ENCODE measurements at places on chromosomes 16 and 17.

GRCh38 chr17:50533720-50534148 lies 1.2 kb downstream of the EPN3 start:
- no peak for DNase-seq

DNA sequence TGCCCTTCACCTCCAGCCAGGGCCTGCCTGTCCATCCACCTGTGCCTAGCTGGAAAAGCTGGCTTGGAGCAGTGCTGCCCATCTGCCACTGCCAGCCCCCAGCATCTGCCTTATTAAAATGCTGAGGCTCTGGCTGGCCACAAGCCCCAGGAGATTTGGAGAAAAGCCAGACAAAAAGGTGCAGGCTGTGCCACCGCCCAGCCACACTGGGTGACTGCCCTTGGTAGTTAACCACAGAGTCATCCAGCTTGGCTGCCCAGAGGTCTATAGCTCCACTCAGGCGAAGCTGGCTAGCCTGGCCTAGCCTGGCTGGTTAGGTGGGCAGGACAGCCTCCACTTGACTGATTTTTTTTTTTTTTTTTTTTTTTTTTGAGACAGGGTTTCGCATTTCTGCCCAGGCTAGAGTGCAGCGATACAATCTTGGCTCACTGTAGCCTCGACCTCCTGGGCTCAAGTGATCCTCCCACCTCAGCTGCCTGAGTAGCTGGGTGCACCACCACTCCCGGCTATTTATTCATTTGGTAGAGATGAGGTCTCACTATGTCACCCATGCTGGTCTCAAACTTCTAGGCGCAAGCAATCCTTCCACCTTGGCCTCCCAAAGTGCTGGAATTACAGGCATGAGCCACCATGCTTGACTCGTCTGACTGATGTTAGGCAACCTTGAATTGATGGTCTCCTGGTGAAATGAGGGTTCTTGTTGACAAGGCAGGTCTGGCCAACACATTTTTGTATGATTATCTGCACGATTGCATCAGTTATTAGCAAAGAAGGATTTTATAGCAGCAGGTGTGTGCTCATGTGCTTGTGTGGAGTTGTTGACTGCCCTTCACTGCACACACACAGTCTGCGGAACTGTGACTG lies 103.8 kb downstream of the RAB11FIP4 start:
- no peak for DNase-seq

DNA sequence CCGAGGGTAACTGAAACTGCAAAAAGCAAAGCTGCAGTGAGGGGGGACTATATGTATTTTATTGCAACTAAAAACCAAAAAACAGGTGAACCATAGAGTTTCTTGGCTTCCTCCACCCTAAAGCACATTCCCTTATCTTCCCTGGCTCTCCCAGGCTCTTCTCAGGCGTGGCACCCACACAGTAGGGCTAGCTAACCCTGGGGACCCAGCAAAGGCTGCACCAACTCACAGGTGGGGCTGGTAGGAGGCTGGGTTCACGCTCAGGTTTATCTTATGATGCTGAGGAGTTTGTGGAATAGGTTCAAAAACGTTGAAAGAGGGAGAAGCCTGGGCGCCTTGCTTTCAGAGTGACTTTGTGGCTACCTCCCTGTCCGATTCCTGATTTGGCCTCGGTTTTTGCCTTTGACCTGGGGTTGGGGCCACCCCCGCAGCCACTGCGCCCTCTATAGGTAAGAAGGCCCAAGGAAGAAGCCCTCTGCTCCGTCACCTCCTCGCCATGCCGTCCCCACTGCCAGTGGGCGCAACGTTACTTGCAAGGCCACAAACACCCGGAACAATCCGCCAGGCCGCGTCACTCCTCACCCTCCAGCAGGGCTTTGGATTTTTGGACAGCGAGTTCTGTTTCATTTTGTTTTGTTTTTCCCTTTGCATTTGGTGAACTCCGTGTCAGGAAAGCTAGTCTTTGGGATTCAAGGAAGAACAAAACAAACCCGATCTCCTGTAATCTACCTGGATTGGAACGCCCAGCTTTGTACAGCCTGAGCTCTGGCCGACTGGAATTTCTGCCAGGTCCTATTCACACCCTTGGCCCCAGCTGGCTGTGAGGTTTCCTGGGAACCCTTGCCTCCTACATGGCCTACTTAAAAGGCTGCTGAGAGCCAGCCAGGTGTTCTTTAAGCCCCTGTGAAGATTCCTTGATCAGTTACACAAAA lies 60.8 kb downstream of the TBC1D16 start:
- DNase-seq, result no peak

DNA sequence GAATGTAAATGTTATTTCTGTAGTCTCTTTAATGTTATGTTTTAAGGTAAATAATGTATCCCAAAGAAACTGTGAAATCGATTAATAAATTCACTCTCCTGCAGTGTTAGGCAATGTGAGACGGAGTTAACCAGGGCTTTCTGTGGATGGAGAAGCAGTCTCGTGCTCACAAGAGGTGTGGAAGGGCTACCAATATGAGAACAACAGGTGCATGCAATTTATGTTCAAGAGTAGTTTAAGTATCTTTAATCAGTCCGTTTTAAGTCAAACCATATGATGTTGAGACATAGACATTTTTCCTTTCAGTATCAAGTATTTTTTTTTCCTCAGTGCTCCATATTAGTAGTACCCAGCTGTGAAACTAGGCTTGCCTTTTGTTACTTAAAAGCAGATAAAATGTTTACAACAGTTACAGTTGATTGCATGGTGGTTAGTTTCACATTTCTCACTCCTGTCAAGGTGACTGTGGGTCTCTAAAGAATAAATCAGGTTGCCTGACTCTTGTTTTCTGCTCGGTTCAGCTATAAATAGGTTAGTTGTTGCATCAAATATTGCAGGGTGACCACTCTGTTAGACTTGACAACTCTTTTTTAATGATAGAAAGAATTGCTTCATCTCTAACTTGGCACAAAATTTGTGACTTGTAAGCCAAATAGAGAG lies 54.4 kb downstream of the COX10 start:
- DNase-seq, result no peak

DNA sequence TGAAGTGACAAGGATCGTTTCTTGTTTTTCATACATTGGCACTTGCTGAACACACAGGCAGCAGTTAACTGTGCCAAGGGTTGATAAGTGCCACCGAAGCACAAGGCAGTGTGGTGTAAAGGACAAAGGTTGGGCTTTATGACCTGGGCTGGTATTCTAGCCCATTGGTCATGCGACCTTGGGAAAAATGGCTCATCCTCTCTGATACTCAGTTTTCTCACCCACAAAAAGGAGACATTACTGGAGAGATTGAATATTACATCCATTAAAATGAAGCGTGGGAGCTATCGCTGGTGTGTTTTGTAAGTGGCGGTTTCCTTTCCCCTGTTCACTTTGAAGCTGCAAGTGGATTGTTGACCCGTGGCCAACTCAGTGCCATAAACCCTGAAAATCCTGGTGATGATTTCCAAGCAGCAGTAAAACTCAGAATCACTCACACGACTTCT lies 216.9 kb downstream of the HAPSTR1 start:
- no peak for DNase-seq

DNA sequence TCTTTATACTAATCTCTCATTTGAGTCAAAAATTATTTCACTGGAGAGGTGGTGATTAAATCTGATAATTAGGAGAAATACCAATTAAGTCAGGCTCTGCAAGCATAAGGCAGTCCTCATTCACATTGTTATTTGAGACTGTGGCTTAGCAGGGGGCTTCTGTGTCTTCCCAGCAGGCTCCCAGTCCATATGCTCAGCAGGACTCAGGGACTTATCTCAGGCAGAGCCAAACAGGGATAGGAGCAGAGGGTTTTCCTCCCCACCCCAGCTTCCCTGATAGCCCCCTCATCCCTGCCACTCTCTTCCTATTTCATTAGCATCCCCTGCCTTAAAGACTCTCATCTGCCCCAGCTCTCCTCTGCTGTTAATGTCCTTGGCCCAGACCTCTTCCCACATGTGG lies 104.3 kb upstream of the DNAH9 start:
- DNase-seq, result no peak

DNA sequence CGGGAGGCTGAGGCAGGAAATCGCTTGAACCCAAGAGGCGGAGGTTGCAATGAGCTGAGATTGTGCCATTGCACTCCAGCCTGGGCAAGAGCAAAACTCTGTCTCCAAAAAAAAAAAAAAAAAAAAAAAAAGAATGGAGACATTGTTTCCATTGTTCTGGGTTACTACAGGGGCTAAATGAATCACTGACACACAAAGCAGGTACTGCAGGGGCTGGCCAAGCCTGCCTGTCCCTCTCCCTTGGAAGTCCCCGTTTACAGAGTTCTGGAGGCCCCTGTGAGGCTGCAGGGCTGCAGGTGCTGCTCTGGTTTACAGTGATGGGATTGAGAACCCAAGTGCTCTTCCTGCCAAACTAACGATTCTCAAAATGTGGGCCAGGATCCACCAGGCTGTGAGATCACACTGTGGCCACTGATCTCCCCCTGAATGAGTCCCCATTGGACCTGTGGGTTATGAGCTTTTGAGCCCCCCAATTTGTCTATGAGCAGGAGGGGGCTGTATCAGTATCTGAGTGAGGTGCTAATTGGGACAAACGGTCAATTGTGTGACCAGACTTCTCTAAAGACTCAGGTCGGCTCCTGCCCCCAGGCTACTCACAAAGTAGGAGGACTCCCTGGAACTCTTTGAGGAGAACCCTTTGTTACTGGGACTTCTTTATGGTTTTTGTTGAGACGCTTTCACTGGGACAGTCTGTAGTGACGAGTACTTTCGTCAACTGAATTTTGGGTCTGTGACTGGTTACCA lies 39.0 kb downstream of the DNAH17 start:
- DNase-seq, result no peak

DNA sequence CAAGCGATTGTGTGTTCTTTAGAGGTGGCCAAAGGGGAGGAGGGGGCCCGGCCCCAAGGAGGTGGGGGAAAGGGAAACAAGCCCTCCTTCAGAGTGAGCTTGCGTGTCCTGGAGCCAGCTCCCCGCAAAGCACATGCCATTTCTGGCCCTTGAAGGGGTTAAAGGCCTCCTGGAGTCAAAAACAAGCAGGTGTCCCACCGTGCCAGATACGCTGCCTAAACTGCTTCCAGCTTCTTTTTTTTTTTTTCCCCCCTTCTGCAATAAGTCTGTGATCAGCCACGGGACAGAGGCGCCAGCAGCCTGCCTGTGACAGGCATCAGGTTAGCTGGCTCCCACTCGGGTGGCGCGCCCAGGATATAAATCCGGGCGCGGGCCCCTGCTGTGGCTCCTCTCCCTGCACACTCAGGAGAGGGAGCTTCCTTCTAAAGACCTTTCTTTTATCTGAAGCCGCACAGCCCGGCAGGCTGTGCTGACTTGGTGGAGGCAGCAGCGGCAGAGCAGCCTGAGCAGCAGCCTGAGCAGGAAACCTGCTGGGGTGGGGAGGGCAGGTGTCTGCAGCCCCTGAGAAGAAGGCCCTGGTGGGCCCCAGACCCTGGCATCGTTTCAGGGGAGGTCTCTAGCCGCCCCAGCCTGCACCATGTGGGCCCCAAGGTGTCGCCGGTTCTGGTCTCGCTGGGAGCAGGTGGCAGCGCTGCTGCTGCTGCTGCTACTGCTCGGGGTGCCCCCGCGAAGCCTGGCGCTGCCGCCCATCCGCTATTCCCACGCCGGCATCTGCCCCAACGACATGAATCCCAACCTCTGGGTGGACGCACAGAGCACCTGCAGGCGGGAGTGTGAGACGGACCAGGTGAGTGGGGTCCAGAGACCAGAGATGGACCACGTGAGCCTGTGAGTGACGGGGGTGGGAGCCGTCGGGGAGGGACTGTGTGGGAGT lies at the start of gene WFIKKN2:
TSS of gene WFIKKN2 (plus strand) at position 286 of the 934 bp plus-strand sequence. CDS start at position 638, 352 bp downstream.
- DNase-seq, result no peak

GRCh38 chr16:4316108-4316863 lies 419 bp downstream of the GLIS2 start:
- DNase-seq, result no peak

DNA sequence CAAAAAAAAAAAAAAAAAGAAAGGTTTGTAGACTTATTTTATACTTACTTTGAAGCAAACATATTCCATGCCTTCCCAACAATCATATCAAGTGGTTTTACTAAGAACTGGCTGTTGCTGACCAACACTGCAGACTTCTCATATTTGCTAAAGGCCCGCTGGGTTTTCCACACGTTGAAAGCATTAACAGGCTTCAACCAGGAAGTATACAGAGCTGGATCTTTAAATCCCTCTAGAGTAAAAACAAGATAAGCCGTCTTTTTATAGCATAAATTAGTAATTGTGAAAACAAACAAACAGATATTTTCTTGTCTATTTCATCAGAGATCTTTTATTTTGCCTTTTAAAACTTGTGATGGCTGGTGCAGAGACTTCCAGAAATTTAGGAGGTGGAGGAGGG lies 29.1 kb downstream of the TUBD1 start:
- no peak for DNase-seq

GRCh38 chr17:31311526-31311925 lies 2.3 kb downstream of the EVI2B start:
- DNase-seq, result no peak

GRCh38 chr16:71412270-71413160 lies 29.3 kb downstream of the TLE7 start:
- peak; percentile 24 for DNase-seq

DNA sequence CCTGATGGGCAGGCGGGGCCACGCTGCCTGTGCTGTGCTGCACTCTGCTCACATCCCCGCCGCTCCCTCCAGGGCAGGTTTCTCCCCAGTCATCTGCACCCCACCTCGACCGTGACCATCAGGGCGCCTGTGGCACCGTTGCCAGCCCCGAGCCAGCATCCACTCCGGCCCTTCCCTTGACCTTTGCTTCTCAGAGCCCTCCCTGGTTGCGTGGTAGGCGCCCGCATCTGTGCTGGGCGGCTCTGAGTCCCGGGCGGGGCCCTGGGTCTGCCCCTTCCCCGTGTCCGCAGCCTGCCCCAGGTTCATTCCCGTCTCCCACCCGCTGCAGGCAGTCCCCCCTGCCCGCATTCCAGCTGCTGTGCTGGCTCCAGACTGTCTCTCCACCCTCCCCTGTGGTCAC lies 33.2 kb downstream of the ZNF750 start:
- DNase-seq, result no peak

DNA sequence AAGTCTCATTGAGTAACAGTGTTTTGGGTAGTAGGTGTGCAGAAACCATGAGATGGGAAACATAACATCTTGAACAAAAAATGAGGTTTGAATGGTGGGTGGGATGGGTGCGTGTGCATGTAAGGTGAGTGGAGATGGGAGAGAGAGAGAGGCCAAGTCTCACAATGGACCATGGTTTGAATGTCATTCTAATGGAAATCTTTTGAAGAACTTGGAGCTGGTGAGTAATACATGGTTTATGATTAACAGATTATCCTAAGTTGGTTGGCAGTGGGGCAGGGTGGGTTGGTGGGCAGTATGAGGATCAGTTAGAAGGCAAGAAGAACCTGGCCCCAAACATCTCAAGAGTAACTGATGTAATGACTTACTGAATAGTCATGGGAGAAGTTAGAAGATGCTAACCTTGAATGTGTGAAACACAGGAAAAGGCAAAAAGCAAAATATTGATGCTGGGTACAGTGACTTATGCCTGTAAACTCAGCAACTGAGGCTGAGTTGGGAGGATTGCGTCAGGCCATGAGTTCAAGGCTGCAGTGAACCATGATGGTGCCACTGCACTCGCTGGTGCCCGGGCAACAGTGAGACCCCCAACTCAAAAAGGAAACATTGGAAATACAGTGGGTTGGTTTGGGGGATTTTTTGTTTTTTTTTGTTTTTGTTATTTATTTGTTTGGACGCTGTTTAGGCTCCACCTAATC lies 32.7 kb downstream of the ZNF207 start:
- DNase-seq, result no peak

GRCh38 chr17:27756467-27757371 lies 43.6 kb downstream of the NOS2 start:
- DNase-seq, result peak; percentile 50

Data from activated CD8-positive, alpha-beta memory T cell treated with anti-CD3 and anti-CD28 coated beads for 48 hours (primary cell).